ENCODE measurements at places on chromosomes 13 and 19.

- no peak for DNase-seq
Observed at GRCh38 chr13:92719868-92720267, 506.7 kb upstream of the GPC6 start.

DNA sequence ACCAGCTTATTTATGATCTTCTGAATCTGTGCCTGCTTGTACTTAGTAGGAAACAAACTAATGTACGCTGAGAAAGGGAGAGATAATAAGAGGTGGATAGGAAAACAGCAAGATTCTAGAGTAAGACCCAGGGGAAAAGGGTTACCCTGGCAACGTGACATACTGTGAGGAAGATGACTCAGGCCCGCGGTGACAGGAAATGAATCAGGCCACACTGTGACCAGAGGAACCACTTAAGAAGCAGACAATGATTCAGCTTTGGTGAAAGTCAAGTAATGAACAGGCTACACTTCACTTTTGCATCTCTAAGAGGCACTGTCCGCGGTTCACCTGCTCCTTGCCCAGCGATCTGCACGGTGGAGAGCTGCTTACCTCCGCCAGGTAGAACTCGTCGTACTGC is 158.2 kb downstream of the NALCN start:
- no peak for DNase-seq

DNA sequence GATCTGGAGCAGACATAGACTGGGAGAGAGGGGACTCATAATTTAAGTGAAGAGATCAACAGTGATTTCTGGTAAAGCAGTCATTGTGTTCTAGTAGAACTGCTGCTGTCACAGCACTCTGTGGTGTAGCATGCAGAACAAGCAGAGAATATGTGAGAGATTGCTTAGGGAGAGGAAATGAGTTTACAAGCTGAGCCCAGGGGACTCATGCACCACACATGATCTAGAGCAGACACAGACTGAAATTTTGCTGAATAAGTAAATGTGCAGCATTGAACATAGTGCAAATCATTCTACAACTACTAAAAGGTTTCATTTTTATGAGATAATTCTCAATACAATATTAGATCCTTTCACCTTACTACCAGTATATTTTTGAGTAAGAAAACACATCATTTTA is 125.7 kb downstream of the MYO16 start:
- DNase-seq = no peak

DNA sequence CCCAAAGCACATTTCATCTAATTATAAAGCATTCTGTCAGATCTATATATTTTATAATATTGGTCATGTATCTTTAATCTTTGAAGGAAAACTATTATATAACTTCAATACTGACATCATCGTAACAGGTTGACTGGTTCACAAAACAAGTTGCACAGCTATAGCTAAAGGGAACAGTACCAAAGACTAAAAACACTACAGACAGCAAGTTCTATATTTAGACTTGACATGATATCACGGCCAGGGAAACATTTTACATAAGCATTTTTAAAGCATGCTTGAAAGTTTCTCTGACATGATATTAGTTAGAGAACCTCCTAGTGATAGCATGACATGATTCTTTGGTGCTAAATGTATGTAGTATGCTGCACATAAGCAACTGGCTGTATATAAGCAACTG is 182.5 kb downstream of the NDFIP2 start:
- no peak for DNase-seq

DNA sequence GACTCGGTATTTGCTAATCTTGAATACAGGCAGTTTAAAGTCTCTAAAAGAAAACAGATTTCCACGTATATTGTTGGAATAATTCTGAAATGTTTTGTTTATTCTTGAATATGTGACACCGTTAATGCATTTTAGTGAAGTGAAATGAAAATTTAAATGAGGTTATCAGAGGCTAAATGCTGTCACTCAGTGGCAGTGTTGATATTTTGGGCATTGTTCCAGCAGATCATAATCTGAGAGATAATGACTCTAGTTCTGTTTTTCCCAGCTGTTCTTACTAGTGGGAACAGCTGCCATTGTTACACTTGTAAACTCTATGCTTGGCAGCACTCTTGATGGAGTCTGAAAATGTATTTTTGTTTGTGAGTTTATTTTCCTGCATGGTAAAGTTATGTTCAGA is 365.6 kb upstream of the SLC10A2 start:
- no peak for DNase-seq

- no peak for DNase-seq
Observed at GRCh38 chr19:15238639-15239155, 6.4 kb upstream of the EPHX3 start.
